ENCODE measurements at places on chromosomes 16 and 17.

DNA sequence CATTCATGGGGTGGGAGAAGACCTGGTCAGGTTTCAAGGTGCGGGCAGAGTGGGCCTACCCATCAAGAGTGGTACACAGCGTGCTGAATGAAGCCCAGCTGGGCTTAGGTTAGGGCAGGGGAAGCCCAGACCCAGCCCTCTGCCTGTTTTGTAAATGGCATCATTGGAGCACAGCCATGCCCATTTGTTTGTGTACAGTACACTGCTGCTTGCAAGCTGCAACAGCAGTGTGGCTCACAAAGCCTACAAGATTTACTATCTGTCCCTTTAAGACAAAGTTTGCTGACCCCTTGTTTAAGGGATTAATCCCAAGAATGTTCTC is 230.1 kb upstream of the TNRC6C start:
- DNase-seq: no peak

GRCh38 chr17:43732958-43733357 is 25.6 kb downstream of the SOST start:
- no peak for DNase-seq

- no peak for DNase-seq
These were observed 27.4 kb upstream of the AQP8 start for GRCh38 chr16:25189305-25189704.

- DNase-seq: no peak
These were observed 4.5 kb upstream of the CLDN7 start for GRCh38 chr17:7266784-7267183.

DNA sequence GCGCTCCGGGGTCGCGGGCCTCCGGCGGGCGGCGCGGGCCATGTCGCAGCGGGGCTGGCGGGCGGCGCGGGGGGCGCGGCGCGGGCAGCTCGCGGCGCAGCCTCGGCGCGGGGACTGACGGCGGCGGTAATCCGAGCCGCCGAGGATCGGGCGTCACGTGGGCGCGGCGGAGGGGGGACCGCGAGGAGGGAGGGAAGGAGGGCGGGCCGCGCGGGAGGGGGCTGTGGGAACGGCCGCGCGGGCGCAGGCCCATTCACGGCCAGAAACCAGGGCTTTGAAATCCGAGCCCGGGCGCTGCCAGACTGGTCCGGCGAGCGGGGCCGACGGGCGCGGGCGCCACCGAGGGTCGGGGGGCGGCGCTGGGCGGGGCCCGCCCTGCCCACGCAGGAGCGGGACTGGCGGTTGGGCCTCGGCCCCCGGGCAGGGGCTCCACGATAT is at the start of gene MTSS2:
TSS of gene MTSS2 (minus strand) at position 116 of the 438 bp plus-strand sequence. CDS start 262 bp downstream, outside the sequence.
- no peak for DNase-seq

DNA sequence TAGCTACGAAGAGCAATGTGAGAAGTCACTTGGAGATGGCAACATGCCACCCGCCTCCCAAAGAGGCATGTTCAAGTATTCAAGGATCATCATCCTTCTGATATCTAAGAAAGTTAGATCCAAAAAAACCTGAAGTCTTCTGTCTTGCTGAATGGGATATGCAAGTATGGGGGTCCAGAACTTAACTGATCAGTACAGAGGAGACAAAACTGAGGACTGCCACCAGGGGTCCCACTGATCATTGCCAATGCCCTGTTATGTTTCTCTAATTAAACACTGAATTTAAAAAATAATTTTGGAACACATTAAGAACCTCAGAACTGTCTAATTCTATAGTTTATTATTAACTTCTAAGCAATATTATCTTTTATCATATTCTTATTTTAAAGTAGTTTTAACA is 99.7 kb downstream of the CDH8 start:
- no peak for DNase-seq

DNA sequence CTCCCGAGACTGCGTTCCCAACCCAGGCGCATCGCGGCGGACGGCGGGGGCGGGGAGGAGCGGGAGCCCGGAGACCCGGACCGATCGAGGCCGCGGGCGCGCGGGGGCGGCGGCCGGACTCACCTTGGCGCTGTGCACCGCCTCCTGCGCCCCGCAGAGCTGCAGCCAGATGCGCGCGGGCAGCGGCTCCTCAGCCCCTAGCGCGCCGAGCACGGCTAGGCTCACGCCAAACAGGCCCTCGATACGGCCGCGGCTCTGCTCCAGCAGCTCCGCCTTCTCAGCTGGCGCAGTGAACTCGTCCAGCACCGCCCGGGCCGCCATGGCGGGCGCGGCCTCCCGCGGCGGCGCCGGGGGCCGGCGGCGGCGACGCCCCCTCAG is 339 bp downstream of the N4BP1 start:
- no peak for DNase-seq

GRCh38 chr16:11224894-11225676 is 30.9 kb downstream of the SOCS1 start:
- peak; percentile 84 for DNase-seq

GRCh38 chr17:79793924-79794304 is 3.0 kb downstream of the CBX8 start:
- DNase-seq: no peak

- no peak for DNase-seq
These were observed 4.4 kb downstream of the TBX2 start for GRCh38 chr17:61403801-61404662.

All from CD4-positive, alpha-beta T cell treated with Interleukin-1 beta for 1 hour (primary cell).